Astrocyte of the hippocampus (primary cell): ENCODE measurements at places on chromosomes 1 and 21.
A peak's percentile ranks its signal among the peaks of the same experiment; 100 is the strongest.

GRCh38 chr1:211579440-211580302 is 710 bp upstream of the SLC30A1 start:
- no peak for DNase-seq

- no peak for DNase-seq
Observed at GRCh38 chr1:54114001-54114400, 38.8 kb downstream of the CDCP2 start.

DNA sequence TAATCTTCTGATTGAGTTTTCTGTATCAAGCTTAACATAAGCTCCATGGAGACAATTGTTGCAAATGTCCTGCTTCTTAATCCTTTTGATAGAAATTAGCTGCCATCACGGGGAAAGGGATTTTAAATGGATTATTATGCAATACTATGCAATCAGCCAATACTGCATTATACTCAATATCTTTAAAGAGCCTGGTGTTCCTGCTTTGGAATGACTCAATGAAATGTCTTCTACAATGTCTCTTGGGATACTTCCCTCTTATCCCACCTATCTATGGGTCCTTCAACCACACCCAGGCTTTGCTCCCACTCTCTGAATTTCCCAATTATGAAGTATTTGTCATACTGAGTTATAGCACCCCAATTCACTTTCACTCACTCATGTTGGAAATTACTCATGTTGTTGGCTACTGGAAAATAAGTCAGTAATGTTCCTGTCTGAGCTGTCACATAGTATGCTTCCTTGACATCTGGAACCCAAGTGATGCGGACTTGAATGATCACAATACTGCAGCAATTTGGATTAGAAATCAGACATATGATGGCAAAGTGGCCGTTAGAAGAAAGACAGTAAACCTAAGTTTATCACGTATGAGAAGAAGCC is 85.0 kb downstream of the TPR start:
- DNase-seq: no peak

DNA sequence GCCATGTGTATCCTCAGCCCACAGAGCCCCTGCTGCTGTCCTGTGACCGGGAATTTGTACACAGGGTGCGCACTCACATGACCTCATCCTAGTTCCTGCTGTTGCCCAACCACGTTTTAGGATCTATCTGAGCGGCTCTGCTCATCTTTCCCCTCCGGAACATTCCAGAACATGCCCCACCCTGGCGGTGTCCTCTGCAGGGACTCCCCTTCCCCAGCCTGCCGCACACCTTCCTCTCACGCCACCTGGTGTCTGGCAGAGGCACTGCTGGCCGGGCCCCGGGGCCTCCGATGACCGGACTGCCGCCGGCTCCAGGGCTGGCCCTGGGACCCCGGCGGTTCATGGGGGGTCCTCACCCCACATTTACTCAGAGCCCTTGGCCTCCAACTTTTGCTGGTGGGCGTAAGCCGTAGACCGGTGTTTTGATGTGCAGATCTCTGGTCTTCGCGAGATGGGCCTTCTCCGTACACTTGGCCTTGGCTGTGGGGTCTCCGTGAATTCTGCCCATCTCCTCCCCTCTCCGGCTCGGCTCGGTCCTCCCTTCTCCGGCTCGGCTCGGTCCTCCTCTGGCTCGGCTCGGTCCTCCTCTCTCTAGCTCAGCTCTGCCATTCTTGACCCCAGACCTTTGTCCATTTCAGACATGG is 29.5 kb downstream of the ARHGEF16 start:
- peak; percentile 57 for DNase-seq

GRCh38 chr1:204591473-204592090 is 75.4 kb downstream of the MDM4 start:
- peak; percentile 36 for DNase-seq

- peak; percentile 28 for DNase-seq
Observed at GRCh38 chr1:151222130-151222529, 23.8 kb downstream of the PIP5K1A start.

DNA sequence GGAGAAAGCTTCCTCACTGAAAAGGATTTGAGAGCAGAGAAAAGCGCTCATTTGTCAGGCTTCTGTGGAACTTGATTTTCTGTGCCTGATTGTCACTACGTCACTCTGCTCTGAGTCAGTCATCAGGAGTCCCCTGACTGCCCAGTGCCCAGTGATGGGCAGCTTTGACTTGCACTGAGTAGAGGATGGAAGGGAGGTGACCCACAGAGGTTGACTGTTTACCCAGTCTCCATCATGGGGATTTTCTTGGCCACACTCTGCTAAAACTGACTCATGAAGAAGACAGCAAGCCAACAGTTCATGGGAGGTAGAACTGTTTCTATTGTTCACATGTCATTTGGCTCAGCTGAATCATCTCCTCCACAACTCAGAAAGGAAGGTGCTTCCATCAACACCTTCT is 82.1 kb upstream of the DUSP10 start:
- DNase-seq: peak; percentile 58

DNA sequence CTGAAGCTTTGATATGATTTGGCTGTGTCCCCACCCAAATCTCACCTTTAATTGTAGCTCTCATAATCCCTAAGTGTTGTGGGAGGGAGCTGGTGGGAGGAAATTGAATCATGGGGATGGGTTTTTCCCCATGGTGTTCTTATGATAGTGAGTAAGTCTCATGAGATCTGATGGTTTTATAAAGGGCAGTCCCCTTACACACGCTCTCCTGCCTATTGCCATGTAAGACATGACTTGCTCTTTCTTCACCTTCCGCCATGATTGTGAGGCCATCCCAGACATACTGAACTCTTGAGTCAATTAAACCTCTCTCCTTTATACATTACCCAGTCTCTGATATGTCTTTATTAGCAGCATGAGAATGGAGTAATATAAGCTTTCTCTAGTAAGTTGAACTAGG is 261.9 kb downstream of the HLX start:
- no peak for DNase-seq

DNA sequence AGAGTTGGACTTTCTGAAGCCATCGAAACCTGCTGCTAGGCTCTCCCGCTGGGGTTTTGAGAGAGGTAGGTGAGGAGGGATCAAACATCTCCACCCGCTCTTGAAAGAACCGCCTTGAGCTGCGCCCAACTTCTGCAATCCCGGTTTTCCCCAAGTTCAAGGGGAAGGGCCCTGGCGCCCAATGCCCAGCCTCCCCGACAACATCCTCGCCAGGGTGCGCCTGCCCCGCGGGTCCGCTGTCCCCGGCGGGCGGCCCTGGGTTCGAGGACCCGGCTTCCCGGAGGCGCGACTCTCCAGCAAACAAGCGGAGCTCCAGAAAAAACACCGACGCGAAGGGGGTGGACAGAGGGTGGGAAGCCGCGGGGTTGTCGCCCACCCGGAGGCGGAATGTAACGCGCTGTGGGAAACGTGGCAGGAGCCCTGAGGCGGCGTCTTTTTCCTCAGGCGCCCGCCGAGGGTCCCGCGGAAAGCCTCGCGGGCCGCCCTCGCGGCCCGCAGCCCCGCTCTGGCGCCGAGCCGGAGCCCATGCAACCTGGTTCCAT is 607 bp downstream of the BTG3 start:
- peak; percentile 68 for DNase-seq

DNA sequence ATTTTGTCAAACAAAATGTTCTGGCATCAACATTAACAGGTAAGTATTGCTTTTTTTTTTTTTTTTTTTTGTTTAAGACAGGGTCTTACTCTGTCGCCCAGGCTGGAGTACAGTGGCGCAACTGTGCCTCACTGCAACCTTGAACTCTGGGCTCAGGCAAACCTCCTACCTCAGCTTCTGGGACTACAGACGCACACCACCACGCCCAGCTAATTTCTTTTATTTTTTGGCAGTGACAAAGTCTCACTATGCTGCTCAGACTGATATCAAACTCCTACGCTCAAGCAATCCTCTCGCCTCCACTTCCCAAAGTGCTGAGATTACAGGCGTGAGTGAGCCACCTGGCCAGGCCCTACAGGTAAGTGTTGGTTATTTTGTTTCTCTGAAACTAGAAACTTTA is 2.4 kb downstream of the TUT4 start:
- no peak for DNase-seq

GRCh38 chr1:177600936-177601335 is 368.9 kb downstream of the SEC16B start:
- no peak for DNase-seq

DNA sequence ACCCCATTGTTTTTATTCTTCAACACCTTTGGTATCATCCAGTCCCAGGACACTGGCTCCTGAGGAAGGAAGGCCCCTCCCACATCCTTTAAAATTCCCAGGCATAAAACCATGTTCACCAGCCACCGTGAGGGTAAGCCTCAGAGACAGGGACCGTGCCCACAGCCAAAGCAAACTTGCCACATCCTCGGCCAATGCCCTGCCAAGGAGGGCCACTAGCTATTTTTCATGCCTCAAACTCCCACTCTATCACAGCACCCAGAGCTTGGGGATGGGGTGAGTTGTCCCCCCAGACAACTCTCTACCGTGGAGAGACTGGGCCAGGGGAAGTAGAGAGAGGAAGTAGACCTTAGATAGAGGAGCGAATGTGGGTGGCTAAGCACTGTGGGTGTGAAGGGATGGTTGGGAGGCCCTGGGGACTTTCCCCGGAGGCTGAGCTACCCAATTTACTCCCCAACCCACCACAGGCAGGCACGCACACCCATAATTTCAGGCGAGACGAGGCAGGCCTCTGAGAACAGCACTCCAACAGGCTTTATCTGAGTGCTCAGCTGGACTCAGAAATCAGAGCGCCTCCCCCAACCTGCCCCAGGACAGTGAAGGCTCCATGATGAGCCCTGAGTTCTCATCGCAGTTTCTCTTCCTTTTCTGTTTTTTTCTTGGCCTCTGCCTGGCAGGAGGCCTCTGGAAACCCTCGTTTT is 15.9 kb upstream of the BTG2 start:
- DNase-seq: no peak

GRCh38 chr1:86150553-86151055 is 6.0 kb downstream of the COL24A1 start:
- DNase-seq: no peak

DNA sequence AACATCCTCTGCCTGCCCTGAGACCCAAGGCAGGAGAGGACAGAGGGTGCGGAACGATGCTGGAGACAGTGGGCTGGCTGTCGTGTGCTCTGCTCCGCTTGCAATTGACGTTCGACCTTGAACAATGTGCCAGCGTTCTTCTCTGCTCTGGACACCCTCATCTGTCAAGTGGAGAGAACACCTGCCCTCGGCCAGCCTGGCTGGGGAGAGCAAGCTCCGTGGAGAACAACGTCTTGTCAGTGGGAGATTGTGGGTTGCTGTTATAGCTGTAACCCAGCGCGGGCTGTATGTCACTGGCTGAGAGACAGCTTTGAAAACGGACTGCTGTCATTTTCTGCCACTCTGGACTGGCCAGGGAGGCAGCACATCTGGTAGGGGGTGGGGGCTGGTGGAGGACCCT is 14.7 kb downstream of the KIAA1614 start:
- no peak for DNase-seq

- peak; percentile 84 for DNase-seq
Observed at GRCh38 chr1:9078015-9078751, 8.7 kb upstream of the SLC2A5 start.

DNA sequence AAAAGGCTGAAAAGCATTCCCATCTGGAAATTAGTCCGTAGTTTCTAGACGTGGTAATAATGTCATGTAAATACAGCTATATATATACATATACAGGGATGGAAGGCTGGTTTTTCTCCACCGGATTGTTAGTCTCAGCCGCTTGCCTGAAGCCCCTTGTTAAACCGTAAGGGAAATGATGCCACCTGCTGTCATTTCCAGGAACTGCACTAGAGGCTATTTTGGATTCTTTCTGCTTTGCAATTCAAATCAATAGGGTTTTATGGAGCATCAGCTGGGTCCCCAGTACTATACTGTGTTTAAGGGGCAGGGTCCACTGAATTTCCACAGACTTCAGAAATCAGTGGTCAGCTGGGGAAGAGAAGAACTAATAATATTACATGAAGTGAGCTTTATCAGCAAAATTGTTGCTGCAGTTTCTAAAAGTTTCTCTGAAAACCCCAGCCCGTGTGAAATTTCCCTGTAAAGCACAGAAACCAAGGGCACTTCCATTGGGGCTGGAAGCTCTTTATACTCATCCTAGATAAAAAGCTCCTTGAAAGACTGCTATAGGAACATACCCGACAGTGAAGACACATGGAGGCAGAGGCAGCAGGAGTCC is 33.8 kb upstream of the MPZL1 start:
- peak; percentile 87 for DNase-seq

GRCh38 chr21:14454016-14455009 is 71.4 kb upstream of the HSPA13 start:
- no peak for DNase-seq

DNA sequence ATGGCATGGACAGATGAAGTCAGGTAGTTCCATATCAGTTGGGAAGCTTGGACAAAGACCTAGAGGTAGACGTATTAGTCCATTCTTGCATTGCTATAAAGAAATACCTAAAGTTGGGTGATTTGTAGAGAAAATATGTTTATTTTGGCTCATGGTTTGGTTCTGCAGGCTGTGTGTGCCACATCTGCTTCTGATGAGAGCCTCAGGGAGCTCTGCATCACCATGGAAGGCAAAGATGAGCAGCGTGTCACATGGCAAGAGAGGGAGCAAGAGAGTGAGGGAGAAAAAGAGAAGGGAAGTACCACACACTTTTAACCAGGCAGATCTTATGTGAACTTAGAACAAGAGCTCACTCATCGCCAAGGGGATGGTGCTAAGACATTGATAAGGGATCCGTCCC is 9.0 kb downstream of the TSACC start:
- peak; percentile 13 for DNase-seq

DNA sequence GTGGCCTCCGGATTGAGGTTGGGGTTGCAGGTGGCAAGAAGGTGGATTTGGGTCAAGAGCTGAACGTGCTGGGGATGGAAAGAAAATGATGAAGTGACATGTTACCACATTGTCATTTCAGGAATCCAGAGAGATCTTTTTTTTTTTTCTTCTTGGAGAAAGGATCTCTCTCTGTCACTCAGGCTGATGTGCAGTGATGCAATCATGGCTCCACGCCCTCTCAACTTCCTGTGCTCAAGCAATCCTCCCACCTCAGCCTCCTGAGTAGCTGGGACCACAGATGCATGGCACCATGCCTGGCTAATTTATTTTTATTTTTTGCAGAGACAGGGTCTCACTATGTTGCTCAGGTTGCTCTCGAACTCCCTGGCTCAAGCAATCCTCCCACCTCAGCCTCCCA is 80.6 kb downstream of the GON4L start:
- DNase-seq: no peak

GRCh38 chr1:14392859-14393365 is 205.6 kb upstream of the KAZN start:
- no peak for DNase-seq

- no peak for DNase-seq
Observed at GRCh38 chr1:88330201-88330600, 353.9 kb upstream of the PKN2 start.

DNA sequence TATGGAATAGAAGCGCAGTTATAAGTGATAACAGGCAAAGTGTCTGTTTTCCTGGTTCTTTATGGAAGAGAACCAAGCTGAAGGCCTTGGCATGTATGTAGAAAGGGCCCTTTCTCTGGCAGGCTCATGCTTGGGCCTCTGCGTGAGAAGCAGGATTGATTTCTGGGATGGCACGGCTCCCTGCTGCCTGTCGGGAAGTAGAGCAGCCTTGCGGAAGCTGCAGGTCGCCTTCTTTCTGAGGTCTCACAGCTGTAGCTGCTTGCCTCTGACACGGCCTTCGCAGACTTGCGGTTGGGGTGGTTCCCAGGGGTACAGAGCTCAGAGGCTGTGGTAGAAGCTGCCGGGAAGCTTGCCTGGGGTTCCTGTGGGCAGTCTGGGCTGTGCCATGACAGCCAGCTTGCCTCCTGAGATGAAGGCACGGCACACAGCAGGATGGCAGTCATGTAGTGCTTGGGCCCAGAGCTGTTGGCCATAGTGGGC is 39.4 kb downstream of the TRAPPC10 start:
- no peak for DNase-seq
